ENCODE measurements at places on chromosomes 7 and 10. TPM values are rescaled to one million over a fixed set of nuclear protein-coding genes. Genes with fewer than 3 reads are reported as not detected.

Gene SFTPA2
- total RNA-seq: 0.15 TPM

Gene SLC39A12
- total RNA-seq: not detected

Gene CALHM1
- not detected for total RNA-seq

Gene LRRC4
- not detected for total RNA-seq

Gene C10orf53
- total RNA-seq: not detected

Gene TUBAL3
- not detected for total RNA-seq

Gene SLC13A4
- total RNA-seq: 0.52 TPM

Gene RNLS
- 22.5 TPM for total RNA-seq

Measured in M059J (cell line).